ENCODE measurements at places on chromosomes 6 and 20.

DNA sequence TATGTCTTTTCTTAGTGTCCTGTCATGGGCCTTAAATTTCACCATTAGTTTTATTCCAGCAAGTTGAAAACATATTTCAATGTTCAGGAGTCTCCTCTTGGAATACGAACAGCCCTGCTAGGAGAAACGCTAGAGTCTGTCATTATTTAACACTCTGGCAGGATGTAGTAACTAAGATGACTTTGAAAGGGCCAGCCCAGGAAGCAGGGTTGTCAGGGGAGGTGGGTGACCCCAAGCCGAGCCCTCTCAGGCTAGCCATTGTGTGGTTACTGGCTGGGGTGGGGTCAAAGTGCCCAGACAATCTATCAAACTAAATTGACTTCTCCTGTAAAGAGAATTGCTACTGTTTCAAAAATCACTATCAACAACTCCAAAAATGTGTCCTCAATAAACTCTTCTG, 67.8 kb downstream of the LY86 start:
- DNase-seq = no peak

GRCh38 chr6:124723671-124724070, 238.6 kb upstream of the RNF217 start:
- no peak for DNase-seq

- peak; percentile 5 for DNase-seq
Measured at GRCh38 chr6:143594647-143595046, 83.1 kb upstream of the PHACTR2 start.

- no peak for DNase-seq
Measured at GRCh38 chr6:154752022-154752421, 18.8 kb downstream of the SCAF8 start.

DNA sequence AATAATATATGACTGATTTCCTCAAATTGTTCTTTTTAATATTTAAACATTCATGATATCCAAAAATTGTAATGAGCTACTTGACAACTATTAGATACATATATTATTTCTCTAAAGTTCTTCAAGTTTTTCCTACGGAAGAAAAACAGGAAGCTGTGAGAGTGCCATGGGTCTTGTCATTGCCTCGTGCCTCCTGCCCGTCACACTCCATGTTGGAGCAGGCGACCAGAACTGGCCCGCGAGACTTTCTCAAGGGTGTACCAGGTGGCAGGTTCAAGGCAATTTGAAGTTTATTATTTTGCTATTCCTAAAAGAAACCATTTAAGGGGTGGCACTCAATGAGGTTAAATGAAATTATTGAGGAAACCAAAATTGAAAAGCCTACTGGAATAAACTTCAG, 337.2 kb downstream of the HACE1 start:
- DNase-seq = no peak

DNA sequence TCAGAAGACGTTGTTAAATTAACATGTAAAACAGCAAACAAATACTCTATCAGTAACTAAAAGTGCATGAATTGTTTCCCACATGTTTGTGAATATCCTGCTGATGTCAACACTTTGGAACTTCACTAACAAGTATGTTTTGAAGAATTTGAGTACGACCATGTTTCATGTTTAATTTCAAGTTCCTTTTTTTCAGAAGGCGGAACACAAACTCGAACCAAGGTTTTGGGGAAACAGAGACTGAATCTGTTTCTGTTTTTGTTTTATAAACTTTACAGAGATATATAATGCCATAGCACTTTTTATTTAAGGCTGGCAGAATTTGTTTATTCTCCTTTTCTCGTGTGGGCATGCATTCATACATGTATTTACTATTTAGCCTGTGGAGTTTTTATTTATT, 509.3 kb upstream of the CITED2 start:
- DNase-seq = no peak

GRCh38 chr6:30061092-30061857, at the start of gene POLR1H:
TSS of gene POLR1H (plus strand) at chr6:30061265. CDS start at chr6:30061525, 260 bp downstream.
- peak; percentile 77 for DNase-seq

GRCh38 chr6:142015011-142015410, 117.7 kb upstream of the GJE1 start:
- no peak for DNase-seq

- no peak for DNase-seq
Measured at GRCh38 chr6:39298061-39298460, 16.2 kb downstream of the KCNK17 start.

DNA sequence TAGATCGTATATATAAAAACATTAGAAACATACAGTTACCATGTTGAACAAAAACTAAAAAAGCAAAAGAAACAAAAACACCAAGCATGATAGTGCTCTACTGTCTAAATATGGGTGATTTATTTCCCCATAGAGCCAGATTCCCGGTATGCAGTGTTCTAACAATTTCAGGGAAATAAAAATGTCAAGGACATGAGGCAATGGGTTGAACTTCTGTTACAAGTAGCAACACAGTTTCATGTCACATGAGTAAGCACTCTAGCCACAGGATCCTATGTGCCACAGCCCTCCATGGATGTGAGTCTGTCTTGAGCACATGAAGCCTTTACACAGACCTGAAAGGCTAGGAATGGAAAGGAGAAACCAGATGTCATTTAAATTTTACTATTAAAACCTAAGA, 96.0 kb downstream of the MAP3K5 start:
- no peak for DNase-seq

- DNase-seq = no peak
Measured at GRCh38 chr20:404088-404487, 4.0 kb upstream of the RBCK1 start.

- DNase-seq = no peak
Measured at GRCh38 chr20:59820204-59821041, 113.0 kb downstream of the SYCP2 start.

GRCh38 chr20:42510686-42511085, 679.0 kb downstream of the PTPRT start:
- no peak for DNase-seq

DNA sequence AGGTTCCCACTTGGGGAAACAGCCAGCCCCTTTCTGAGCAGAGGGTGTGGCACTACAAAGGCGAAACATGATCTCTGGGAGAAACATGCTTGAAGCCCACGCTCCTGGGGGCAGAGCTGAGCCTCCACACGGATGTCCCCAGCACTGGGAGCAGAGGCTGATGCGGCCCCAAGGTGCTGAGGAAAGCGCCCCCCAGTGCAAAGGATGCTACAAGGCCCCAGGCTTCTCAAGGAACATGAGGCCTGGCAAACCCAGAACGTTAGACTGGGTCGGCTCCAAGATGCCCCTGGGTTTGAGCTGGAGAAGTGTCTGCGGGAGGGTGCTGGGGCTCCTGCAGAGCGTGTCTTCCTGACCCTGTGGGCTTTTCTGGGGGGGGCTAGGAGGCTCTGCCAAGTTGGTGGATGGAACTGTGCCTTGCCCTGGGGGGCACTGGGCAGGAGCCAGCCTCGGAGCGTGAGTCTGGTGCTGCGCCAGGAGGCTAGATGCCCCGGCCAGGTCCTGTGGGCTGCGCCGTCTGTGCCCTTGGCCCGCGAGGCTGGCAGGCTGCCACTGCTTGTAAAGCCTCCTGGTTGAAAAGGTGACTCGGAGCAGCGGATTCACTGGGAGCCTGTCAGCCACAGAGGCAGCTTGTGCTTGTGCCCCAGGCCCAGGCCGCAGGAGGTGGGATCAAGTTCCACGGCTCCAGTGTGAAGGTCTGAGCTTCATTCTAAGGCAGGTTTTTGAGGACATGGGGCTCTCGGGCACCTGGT, 8.1 kb downstream of the SYNJ2 start:
- DNase-seq = no peak

DNA sequence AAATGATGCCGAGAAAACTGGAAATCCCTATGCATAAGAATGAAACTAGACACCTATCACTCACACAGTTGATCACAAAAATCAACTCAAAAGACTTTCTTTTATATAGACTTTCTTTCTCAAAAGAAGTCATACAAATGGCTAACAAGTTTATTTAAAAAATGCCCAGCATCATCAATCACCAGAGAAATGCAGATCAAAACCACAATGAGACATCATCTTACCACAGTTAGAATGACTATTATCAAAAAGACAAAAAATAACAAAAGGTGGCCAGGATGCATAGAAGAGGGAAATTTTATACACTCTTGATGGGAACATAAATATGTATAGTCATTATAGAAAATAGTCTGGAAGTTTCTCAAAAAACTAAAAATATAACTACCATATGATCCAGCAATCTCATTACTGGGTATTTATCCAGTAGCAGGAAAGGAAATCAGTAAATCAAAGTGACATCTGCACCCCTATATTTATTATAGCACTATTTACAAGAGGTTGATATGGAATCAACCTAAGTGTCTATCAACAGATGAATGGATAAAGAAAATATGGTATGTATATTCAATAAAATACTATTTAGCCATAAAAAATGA, 3.4 kb upstream of the RNF217 start:
- no peak for DNase-seq

GRCh38 chr6:133333852-133334251, 92.7 kb downstream of the EYA4 start:
- DNase-seq = no peak

DNA sequence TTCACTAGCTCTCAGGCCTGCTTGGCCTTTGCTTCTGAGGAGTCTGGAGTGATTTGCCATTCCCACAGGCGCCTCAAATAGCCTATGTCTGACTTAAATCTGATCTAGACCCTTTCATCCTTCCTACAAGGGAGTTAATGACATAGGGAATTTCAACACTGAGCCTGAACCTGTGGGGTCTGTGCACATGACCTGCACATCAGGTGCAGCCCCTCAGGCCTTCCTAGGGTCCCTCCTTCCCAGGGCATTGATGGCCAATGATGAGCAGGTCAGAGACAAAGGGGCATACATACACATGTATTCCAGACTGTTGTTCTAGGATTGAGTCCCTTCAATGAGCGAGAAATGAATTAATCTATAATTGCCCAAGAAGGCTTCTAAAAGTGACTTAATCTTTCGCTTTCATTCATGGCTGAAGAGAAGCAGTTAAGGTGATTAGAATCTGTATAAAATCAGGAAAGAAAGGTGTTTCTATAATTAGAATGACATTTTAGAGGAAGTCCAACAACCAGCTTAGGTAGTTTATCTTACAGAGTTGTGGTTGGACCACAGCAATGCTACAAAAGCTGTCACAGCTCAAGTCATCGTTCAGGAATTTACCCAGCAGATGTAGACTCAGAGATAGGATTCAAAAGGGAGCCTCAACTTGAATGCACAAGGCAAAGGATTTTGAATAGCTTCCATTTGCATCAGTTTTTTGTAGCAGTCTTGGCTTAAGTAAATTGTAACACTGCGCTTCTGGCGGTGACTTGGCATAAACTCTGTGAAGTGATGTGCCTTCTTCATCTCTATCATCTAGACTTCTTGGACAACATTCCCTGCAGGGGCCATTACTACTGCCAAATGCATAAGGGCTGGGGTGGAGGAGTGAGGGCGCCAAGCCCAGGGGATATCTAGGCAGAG, 27.0 kb upstream of the TBC1D7 start:
- DNase-seq = no peak

DNA sequence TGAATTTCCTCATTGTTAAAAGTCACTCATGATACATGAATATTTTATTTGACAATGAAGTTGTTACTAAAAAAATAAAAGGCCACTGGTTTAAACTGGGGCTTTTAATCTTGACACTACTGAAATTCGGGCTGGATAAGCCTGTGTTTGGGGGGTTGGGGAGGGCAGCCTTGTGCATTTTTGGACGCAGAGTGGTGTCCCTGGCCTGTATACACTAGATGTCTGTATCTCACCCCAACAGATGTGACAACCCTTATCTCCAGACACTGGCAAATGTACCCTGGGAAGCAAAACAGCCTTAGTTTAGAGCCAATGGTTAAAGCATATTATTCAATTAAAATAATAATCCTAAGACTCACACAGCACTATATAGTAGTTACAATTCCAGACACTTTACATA, 24.8 kb downstream of the MAN1A1 start:
- no peak for DNase-seq

- DNase-seq = no peak
Measured at GRCh38 chr20:1034415-1034789, 32.3 kb upstream of the RSPO4 start.

GRCh38 chr6:143882401-143882930, 18.2 kb downstream of the ZC2HC1B start:
- DNase-seq = no peak

DNA sequence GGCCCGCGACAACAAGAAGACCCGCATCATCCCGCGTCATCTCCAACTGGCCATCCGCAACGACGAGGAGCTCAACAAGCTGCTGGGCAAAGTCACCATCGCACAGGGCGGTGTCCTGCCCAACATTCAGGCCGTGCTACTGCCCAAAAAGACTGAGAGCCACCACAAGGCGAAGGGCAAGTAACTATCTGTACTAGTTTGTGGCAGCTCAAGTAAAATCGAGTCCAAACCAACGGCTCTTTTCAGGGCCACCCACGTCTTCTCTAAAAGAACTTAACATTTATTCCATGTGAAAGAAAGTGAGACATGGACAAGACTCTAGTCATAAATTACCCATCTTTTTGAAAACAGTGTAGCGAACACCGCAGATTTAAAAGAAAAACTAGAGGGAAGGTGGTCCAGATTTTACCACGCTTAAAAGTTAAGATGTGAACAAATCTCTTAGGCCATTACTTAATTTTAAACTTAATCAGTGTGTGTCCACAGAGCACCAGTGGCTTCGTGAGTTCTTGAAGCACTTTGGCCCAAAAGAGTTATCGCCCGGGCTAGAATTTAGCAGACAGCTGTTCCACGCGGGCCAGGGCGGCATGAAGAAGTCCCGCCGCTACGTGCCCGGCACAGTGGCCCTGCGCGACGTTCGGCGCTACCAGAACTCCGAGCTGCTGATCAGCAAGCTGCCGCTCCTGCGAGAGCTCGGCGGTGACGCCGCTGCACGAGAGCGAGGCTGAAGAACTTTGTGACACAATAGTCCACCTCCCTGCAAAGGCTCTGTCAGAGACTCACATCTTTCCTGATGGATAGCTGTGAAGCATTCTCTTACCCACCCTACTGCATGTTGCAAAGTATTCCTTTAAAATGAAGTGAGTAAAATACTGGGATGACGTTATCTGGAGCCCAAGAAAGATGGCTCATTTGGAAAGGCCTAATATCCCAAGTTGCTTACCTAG, 113.9 kb upstream of the PRSS16 start:
- DNase-seq = peak; percentile 50

DNA sequence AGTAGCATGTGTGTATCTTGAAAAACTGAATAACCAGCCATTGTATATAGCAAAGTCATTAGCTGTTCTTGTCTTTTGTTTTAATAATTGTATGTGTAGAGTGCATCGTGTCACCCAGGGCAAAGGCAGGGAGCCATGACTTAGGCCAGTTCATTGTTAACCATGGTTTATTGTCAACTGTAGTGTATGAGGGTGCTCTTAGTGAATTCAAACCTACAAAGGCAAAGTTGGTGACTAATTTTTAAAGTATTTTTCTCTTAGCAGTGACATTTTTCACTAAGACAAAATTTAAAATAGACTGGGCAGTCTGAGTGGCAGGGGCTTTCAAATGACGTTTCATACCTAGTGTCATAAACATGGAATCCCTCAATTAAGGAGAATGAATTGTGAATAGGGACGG, 79.0 kb downstream of the TULP4 start:
- DNase-seq = no peak

DNA sequence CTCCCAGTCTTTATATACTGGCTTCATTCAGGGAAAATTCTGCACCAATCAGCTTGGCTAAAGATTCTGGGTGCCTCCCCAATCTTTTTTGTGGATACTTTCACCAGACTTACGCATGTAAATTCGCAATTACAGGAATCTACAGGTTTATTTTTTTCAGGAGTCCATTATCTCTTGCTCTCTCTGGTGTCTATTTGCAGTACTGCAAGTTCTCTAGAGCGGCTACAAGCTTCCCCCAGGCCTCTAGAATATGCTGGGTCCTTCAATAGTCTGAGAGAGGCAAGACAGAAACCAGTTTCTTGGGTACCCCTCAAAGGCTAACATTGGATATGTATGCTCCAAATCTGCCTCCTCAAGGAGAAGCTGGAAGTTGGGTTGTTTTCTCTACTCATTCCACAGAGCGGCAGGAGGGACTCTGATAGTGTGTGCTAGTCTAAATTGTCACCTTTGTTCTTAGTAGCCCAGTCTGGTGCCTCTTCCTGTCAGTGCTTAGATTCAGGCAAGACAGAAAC, 58.5 kb downstream of the SUN5 start:
- DNase-seq = no peak
